ENCODE measurements at places on chromosomes 2 and 18. TPM values are rescaled to one million over a fixed set of nuclear protein-coding genes. Genes with fewer than 3 reads are reported as not detected.

- DNase-seq: no peak
Measured at GRCh38 chr2:60629305-60629662, 75.8 kb upstream of the BCL11A start.

- DNase-seq: no peak
Measured at GRCh38 chr2:110114831-110115255, 779 bp downstream of the MALL start.

DNA sequence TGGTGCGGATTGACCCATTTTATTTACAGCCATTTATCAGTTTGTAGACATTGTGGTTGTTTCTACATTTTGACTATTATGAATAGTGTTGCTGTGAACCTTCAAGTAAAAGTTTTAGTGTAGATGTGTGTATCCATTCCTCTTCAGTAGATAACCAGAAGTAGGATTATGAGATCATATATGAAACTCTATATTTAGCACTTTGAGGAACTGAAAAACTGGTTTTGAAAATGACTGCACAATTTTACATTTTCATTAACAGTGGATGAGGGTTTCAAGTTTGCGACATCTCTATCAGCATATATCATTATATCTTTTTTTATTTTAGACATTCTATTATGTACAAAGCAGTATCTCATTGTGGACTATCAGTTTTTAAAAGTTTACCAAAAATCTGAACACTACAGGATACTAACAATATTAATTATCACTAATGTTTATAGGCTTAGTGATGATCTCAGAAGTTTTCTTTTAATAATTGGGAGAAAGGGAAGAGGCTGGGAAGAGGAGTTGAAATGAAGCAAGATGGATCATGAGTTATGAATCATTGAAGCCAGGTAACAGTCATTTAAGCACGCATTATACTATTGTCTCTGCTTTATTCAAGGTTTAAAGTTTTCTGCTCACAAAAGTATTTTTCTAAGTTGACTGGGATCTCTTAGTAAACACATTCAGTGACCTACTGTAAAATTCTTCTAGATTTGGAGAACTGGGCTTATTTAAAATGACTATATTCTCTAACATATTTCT lies 329.0 kb upstream of the LRATD1 start:
- DNase-seq: no peak

DNA sequence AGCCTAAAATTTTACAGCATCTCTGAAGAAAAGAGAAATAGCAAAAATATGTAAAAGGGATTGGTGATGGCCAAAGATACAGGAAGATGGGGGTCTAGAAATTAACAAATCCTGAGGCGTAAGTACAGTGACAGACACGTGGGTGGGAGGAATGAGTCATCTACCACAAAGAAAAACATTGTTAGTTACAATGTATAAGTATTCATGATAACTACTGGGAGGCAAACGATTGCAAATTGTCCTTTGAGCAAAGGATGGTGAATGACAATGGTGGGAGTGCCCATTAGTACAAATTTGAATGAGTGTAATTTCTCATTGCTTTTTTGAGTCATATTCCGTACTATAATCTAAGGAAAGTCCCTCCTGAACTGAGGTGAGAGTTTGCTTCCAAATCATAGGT lies 809.0 kb upstream of the FAM98A start:
- no peak for DNase-seq

GRCh38 chr18:37334631-37335408 lies 230.8 kb downstream of the CELF4 start:
- DNase-seq: no peak

DNA sequence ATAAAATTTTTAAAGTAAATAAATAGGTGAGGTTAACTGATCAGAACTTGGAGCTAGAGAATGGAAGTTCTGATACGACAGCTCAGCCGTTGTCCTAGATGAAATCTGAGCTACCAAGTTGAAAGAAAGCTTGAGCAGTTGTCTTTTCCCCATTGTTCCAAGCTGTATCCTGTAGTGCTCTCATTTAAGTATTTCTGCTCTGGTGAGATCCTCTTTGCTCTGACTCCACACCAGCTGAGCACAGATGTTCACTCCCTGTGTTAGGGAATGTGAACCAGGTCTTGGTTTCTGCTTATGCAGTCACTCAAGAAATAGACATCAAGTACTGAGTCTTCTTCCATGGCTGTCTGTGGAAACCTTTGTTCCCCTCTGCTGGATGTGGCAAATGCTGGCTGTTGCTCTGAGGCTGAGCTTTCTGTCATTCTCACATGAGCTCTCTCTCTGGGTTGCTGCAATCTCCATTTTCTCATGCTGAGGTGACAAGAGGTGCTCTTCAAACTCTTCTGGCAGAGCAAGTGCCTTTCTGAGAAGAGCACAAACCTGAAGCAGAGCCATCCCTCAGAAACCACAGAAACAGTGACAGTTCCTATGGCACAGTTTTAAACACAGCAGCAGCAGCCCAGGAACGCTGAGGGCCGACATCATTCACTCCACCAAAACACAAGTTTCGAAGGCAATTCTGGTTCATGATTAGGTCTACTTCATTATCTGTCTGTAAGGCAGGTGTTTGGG lies 194.1 kb downstream of the SP3 start:
- DNase-seq: no peak

DNA sequence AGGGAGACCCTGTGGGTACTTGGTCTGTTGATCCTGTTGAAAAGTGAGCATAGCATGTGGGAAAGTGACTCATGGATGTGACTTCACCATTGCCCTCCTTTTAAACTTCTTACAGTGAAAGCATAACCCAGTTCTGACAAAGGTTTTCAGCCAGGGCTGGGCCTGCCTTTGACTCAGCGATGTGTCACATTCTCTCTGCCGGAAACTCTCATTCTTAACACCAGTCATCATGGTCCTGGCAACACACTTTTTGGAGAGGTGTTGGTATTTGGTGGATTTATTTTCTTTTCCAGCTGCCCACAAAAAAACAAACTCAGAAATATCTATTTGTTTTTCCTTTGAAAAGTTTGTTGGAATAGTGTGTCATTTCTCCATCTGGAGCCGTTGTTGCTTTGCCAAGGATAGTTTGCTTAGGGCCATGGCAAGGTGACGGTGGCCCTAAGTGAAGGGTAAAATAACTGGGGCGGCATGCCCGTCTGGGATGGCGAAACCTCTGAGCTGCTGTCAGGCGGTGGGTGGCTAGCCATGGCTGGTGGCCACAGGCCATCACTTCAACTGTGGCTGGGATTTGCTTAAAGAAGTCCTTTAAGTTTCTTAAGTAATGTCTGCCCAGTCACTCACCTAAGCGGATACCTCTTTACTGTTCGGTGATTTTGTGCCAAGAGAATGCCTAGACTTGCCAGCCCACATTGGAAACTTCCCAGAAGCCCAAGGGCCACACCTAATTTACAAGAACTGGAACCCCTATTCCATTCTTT lies 123.3 kb downstream of the LTBP1 start:
- DNase-seq: peak; percentile 69

DNA sequence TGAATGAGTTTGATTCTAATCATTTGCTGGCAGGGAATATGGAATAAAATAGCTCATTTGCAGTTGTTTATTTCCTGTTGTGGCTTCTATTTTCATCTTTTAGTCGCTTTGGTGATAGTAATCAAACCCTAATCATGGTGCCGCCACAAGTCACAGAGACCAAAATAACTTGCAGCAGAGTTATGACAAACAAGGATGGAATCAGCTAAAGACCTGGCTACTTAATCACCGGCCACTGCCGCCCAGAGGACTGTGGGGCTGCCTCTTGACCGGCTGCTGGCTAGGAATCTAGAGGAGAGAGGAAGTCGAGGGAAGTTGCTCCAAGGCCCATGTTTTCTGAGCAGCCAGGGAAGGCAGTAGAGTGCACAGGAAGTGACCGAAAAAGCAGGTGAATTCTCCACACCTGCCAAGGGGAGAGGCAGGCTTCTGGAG lies 5.1 kb upstream of the SMAD7 start:
- no peak for DNase-seq

GRCh38 chr2:239303711-239304532 lies 96.9 kb downstream of the HDAC4 start:
- DNase-seq: no peak

The ZNF521 gene
- 66.4 TPM for total RNA-seq

The REG3A gene
- not detected for total RNA-seq

The TLX2 gene
- total RNA-seq: not detected

The CIB4 gene
- total RNA-seq: not detected

The FAM228B gene
- total RNA-seq: 3.0 TPM

The SOX11 gene
- total RNA-seq: not detected

Measured in dermis microvascular lymphatic vessel endothelial cell (primary cell).